Activated CD4-positive, alpha-beta T cell treated with anti-CD3 and anti-CD28 coated beads for 24 hours (primary cell): ENCODE measurements at places on chromosomes 12 and 14.

- DNase-seq, result no peak
These were observed 102.2 kb downstream of the PAH start for GRCh38 chr12:102814691-102815367.

DNA sequence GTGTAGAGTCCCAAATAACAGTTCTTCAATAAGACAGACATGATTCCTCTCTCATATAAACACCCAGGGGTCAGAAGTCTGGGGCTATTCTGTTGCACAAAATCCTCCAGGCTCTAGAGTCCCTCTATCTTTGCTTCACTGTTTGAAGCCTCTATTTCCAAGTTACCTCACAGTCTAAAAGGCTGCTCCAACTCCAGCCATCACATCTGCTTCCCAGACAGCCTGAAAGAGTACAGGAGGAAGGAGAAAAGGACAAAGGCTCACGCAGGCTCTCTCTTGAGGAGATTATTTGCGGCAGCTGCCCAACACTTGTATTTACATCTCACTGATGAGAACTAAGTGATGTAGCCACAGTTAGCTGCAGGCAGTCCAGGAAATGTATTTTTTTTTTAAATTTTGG, 6.4 kb downstream of the PAPLN start:
- no peak for DNase-seq

DNA sequence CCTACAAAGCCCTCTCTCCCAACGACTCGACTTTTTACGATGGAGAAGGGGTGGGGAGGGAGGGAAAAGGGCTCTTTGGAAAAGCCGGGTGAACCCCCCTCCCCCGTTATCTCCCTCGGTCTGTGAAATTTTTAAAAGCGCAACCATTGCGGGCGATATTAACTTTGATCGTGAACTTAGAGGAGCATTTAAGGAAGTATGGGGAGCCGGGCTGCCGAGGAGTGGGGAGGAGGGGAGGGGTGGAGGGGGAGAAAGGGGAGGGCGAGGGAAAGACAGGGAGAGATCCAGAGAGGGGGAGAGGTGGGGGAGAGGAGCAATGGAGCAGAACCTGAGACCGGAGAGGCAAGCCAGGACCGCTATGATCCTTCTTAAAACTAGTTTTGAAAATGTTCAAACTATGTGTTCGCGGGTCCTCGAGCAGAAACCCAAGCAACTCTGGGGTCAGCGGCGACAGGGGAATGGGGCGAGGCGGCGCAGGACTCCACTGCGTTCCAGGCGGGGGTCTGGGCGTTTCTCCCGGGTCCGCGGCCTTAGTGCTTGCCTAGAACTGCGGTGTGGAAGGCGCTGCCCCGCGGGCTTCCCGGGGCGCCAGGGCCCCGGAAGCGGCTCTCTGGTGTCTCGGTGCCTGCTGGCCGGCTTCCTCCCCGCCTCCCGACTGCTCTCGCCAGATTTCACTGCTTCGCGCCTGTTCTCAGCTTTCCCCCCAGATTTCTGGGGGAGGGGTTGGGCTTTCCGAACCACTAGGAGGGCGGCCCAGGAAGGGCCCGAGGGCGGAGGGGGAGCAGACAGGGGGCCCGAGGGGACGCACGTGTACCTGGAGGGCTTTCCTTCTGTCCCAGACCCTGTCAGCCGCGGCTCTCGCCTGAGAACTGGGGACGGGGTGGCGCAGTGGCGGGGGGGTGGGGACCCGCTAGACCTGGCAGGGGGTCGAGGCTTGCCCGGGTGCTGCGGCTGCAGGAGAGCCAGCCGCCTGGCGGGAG, at the start of gene HOTAIR:
Gene HOTAIR (minus strand): TSS at position 871 of the 980 bp plus-strand sequence.
- DNase-seq, result no peak

- DNase-seq, result no peak
These were observed 9.5 kb upstream of the RAB35 start for GRCh38 chr12:120125792-120126634.

- no peak for DNase-seq
These were observed 630 bp downstream of the ALDH1L2 start for GRCh38 chr12:105083551-105084105.

DNA sequence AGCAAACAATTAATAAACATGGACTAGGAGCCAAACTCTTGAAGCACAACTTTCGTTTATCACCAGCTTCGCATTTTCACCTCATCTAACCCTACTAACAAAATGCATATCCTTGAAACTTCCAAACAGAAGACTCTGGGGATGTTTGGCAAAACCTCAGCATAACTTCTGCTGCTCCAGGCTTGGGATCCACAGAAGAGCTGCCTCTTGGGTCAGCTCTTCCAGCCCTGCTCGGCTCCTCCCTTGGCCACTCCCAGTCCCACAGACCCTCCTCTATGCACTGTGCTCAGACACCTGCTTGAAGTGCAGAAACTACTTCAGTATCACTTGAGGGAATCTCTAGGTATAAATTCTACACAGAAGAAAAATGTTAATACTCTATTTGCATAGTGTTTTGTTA, 110.0 kb upstream of the AMIGO2 start:
- no peak for DNase-seq

- DNase-seq, result peak; percentile 21
These were observed 35.7 kb upstream of the ATP2A2 start for GRCh38 chr12:110245369-110245772.

DNA sequence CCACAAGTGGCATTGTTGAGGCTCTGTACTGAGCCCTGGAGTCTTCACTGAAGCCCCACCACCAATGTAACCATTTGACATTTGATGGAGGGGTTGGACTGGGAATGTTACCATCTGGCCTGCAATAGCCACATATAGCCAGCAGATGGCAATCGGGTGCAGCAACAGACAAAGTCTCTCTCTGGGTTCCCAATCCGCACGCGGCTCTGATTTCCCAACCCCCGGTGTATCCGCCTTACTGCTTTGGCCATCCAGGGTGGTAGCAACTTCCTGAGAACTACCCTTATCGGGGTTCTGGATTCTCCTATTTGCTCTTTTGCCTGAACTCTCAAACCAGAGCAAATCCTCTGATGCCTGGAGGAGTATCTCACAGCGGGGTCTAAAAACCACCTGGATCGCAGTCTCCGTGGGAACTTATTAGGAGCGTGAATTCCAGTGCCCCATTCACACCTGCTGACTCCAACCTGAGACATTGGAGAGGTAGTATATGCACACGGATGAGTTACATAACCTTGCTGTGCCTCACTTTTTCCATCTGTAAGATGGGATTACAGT, 14.2 kb downstream of the VRTN start:
- DNase-seq, result peak; percentile 39

GRCh38 chr14:68938271-68939150, 40.6 kb downstream of the ACTN1 start:
- no peak for DNase-seq

- DNase-seq, result no peak
These were observed 39.4 kb downstream of the PARP11 start for GRCh38 chr12:3833670-3834310.

DNA sequence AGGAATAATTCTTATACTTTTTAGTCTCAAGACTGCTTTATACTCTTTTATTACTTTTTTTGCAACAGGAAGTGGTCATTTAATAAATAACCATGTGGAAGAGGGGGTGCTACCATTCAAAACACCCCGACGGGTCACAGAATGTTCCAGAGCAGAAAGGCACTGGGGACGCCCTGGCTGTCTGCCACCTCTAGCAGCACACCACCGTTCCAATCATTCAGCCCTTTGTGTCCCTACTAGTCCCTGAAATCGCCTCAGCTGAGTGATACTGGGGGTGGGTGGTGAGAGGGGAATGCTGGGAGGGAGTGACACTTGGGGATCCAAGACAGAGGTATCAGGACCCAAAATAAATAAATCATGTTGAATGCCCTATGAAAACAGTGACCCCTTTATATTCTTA, 52.4 kb downstream of the MON2 start:
- DNase-seq, result no peak

DNA sequence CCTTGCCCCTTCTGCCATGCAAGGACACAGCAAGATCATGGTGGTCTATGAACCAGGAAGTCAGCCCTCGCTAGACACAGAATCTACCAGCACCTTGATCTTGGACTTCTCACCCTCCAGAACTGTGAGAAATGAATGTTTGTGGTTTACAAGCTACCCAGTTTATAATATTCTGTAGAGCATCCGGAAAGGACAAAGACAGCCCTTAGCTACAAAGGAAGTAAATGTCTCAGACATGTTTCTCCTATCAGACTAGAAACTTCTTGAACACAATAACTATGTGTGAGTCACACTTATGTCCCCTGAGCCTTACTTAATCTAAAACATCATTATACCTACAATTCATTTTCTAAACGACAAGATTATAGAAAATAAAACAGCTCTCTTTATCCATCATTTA, 176.7 kb downstream of the KLHL28 start:
- DNase-seq, result no peak
